ENCODE measurements at places on chromosomes 13 and 19.

DNA sequence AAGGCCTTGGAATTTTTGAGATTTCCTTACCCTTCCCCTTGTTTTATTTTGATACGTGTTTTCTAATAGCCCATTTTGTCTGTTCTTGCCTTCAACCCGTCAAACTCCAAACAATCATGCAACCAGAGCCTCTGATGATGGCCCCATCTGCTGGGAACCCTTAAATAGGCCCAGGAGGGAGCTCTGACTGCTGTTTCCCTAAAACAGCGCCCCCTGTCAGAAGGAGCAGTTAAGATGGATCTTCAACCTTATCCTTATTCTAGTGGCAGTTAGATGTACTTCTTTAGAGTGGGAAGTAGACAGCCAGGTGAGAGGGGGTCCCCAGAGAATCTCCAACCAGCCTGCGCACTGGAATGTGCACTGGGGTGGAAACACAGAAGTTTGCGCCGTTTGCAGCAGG, 1031.0 kb upstream of the PCDH9 start:
- no peak for DNase-seq

DNA sequence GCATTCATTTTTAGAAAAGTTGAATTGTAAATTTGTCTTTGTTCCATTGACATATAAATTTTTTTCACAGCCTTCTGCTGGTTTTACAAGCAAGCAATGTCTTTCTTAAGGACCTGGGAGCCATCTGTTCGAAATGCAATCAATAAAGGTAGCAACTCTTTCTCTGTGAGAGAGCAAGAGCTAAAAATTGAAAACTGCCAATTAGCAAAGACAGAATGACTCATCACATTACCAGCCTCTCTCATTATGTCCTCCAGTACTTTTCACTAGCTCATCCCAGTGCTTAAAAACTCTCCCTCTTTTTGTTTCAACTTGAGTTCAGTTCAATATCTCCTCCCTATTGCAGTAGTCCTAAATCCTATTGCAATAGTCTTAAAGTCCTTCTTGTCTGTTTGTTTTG, 760.7 kb upstream of the SLITRK6 start:
- no peak for DNase-seq

- no peak for DNase-seq
Observed at GRCh38 chr19:53045536-53045935, 996 bp downstream of the ERVV-2 start.

GRCh38 chr13:80563439-80563838, 222.5 kb upstream of the SPRY2 start:
- DNase-seq: no peak

DNA sequence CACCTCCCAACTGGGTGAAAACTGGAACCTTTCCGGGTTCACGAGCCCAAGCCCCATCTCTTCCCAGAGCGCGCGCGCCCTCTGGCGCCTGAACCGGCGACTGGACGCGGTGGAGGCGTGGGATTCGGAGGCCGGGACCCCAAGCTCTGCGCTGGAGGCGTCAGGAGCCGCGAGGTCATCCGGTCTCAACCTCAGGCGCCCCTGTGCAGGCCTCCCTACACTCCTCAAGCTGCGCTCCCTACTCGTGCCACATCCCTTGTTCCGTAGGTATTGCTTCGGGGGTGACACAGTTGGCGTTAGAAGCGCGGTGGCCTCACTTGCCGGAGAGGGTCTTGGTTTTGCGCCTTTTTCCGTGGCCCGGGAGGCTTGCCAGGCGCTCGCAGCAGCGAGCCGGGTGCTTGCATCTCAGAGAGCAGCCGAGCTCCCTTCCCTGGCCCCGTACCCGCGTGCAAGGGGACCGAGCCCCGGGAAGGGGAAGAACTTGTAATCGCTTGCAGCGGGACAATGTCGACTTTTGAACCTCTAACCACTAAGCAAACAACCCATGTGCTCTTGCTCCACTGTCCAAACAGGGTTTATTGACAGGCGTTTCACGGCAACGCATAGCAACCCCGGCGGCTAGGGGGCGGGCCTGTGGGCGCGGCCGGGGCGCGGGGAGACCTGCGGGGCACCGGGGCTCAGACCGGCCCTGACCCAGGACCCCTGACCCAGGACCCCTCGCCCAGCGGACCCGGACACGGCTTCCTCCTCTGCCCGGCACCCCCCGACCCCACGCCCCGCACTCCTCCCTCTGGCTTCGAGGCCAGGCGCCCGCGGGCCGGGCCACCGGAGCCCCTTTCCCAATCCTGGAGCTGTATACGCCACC, 8.5 kb downstream of the CDX2 start:
- no peak for DNase-seq

GRCh38 chr13:108795841-108796240, 166.4 kb downstream of the MYO16 start:
- DNase-seq: no peak

GRCh38 chr13:81781471-81781870, 1440.5 kb upstream of the SPRY2 start:
- DNase-seq: no peak

DNA sequence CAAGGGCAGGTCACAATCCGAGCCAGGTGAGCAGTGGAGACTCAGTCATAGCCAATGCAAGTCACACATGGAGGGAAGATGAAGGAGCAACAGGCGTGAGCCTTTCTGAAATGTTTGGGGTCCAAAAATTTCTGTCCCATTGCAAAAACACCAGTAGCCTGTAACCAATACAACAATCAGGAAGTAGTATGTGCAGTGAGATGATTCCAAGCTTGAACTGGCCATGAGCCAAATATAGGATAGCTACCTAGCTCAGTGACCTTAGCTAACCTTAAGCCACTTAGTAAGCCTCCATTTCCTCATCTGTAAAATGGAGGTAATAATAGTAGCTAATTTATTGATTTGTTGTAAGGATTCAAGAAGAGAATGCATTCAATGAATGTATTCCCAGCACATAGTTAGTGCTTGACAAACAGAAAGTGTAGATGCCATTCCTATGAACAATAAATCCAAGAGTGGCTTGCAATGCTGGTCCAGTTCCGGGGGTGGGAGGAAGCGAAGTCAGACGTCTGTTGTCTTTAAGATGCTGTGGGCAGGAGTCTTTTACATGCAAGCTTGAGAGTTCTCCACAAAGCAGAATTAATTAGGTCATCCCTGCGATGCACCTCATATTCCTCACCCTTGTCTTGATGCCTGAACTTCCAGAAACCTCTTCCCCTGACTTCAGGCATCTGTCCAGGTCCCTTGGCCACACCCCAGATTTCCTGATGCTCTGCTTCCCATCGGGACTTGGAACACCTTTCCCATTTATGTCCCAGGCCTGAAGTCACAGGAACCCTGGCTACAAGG, 195.7 kb upstream of the UBL3 start:
- no peak for DNase-seq

DNA sequence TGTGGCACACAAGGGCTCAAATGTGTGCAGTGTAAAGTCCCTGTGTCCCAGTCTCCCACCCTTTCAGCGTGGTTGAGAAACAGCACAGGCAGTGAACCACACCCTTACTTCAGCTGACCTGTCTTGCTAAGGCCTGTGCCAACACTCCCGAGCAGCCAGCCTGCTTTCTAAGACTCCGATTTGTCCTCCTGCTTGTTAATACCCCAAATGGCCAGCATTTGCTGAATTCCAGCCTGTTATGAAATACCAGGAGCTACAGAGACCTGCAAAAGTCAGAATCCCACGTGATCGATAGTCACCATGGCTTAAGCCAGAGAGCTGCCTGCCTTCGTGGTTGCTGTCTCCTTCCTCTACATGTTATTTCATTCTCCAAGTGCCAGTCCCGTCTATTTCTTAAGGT, 200.5 kb downstream of the FGF9 start:
- no peak for DNase-seq
